ENCODE measurements at places on chromosomes 5 and 9.

GRCh38 chr5:128432913-128433440, 105.1 kb downstream of the FBN2 start:
- no peak for DNase-seq

GRCh38 chr5:60287174-60287771, 393.7 kb upstream of the PDE4D start:
- no peak for DNase-seq

- no peak for DNase-seq
These were observed 433.4 kb upstream of the TNC start for GRCh38 chr9:115551396-115551795.

DNA sequence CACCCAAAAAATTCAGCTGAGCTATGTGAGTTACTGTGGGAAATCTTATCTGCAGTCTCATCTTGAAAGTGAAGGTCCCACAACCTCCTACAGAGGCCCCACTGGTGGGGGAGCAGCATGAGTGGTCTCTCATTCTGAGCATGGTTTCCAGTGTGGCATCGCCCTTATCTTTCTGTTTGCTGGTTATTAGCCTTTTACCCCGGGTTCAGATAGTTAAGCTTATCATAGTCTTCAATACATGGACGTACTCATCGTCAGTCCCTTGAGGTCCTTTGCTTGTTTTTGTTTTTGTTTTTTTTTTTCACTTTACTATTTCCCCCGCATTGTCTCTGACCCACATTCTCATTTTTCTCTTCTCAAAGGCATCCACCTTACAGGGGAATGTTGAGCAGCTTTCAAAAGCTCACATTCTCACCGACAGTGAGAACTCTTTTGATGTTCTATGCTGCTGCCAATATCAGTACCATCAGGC, 7.7 kb upstream of the HAVCR2 start:
- no peak for DNase-seq

DNA sequence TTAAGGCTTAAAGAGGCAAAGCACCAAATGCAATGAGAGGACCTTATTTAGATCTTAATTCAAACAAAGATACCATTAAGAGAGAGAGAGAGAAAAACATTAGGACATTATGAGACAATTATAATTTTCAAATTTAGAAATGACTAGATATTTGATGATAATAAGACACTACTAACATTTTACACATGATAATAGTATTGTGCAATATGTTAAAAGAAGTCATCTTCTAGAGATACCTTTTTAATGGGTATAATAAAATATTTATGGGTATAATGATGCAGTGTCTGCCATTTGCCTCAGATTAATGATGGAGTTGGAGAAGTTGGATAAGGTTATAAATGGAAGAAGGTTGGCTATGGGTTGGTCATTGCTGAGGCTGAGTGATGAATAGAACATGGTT, 21.2 kb downstream of the SPAAR start:
- no peak for DNase-seq

DNA sequence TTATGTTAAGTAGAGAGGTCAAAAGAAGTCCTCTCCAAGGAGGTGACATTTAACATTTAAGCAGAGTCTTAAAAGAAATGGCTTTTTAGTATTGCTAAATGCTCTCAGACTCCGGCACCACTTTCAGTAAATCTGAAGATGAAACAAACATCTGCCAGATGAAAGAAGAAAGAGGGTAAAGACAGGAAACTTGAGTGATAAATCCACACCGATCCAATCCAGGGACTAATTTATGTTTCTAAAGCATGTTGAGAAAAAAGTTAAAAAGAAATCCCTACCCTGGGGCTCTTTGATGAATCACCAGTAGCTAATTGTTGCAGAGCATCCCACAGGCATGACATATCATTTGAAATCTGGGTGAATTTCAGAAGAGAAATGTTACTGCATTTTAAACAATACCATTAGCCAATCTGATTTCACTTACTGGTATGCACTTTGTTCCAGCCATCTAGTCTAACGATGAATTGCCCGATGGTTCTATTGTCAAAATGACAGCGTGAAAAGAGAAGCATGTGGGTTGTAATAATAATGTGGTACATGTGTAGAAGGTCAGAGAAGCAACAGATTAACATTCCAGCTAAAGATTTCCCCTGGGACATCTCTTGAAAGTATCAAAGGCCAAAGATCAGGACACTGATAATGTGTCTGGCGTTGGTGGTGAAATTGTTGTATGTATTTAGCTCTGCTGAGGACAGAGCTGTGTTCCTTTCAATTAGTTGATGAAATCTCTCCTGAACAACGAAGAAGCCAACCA, 485.7 kb downstream of the CSNK1G3 start:
- DNase-seq: no peak

DNA sequence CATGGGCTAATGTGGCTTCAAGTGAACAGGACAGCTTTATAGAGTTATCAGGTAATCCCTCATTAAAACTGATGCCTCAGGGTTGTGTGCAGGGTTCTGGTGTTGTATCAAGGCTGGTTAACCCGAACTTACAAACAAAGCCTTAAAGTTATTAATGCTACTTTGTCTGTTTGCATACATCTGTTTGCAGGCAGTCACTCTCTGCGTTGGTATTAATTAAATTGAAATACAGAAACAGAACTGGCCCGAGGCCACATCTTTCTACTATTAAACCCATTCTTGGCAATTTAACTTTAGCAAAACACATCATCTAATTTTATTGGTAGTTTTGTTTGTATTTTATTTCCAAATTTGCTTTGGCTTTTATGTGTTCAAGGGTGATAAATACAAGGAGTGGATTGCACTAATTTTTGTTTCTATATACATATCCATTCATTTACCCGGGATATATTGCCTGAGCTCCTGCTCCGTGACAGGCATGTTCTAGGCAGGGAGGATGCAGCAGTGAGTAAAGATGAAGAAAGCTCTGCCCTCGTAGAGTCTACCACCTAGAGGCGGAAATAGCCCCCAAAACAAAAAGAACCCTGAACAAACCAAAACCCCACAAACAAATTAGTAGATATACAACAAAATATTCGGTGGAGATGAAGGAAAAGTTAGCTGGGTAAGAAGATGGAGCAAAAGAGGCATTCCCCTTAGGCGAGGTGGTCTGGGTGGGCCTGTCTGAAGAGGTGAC, 164.2 kb downstream of the MACROH2A1 start:
- DNase-seq: no peak

DNA sequence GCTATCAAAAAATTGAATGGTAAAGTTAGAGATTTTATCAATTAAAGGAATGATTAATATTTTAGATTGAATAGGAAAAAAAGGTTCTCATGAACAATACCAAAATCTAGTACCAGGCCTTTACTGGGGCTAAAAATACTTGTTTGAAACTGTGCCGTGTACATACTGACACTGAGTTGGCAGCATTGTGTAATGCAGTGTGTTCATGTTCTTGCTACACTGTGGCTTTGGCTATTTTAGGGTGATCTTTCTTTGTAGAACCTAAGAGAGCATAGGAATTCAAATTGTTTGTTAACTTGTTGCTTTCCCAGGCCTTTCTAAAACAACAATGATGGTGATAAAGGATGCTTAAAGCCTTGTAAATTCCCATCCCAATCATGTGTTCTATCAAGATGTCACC, 80.9 kb downstream of the KIF4B start:
- DNase-seq: no peak

- DNase-seq: no peak
These were observed 652.9 kb downstream of the SEMA5A start for GRCh38 chr5:8892926-8893325.

- DNase-seq: no peak
These were observed 5.3 kb upstream of the MEF2C start for GRCh38 chr5:88888291-88888690.

DNA sequence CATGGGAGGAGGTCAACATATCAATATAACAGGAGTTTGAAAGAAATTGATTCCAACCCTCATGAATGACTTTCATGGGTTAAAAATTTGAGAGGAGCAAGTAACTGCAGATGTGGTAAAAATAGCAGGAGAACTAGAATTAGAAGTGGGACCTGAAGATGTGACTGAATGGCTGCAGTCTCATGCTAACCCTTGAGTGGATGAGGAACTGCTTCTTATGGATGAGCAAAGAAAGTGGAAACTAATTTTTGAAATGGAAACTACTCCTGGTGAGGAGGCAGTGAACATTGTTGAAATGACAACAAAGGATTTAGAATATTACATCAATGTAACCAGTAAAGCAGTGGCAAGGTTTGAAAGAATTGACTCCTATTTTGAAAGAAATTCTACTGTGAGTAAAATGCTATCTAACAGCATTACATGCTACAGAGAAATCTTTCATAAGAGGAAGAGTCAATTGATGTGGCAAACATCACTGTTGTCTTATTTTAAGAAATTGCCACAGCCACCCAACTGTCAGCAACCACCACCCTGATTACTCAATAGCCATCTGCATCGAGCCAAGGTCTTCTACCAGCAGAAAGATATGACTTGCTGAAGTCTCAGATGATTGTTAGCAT, 1683.2 kb downstream of the MAT2B start:
- no peak for DNase-seq

GRCh38 chr9:129497005-129497812, 123.7 kb downstream of the C9orf50 start:
- no peak for DNase-seq

Data from stimulated activated CD4-positive, alpha-beta T cell treated with anti-CD3 and anti-CD28 coated beads, TNF-alpha, amount 100 ng/mL, for 1 hour (primary cell).